ENCODE measurements at places on chromosomes 5 and 9.
A peak's percentile ranks its signal among the peaks of the same experiment; 100 is the strongest.

- peak; percentile 83 for DNase-seq
These were observed 34.4 kb downstream of the MAP1B start for GRCh38 chr5:72141440-72142355.

DNA sequence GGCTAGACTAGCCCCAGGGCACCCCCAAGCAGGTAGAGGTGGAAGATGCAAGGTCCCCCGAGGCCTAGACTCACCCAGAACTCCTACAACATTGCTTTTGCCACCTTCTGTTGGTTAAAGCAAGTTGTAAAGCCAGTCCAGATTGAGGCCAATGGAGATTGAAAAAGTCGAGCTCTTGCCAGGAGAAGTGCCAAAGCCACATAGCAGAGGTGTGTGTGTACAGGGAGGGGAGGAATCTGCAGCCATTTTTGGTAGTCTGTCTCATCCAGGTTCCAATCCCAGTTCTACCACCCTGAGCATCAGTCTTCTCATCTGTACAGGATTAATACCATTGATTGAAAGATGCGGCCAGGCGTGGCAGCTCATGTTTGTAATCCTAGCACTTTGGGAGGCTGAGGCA, 12.3 kb upstream of the URM1 start:
- no peak for DNase-seq

GRCh38 chr5:167820101-167820990, 471.1 kb upstream of the WWC1 start:
- no peak for DNase-seq

DNA sequence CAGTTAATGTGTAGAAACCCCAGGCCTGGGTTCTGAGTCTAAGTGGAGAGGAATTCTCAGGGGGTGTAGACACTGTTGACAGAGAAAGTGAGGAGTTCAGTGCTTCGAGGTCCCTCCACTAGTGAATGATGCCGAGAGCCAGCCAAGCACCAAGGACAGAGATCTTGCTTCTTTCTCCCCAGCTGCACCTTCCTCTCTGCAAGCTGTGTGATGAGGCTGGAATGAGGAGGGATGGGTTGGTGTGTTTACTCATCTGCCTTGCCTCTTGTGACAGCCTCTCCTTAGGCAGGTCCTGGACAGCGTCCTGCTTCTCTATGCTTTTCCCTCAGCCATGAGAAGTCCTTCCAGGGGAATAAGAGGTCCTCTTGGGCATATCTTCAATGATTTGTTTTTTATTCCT, 35.3 kb downstream of the HNRNPH1 start:
- peak; percentile 25 for DNase-seq

GRCh38 chr5:56419667-56420066, 186.5 kb upstream of the ANKRD55 start:
- no peak for DNase-seq

DNA sequence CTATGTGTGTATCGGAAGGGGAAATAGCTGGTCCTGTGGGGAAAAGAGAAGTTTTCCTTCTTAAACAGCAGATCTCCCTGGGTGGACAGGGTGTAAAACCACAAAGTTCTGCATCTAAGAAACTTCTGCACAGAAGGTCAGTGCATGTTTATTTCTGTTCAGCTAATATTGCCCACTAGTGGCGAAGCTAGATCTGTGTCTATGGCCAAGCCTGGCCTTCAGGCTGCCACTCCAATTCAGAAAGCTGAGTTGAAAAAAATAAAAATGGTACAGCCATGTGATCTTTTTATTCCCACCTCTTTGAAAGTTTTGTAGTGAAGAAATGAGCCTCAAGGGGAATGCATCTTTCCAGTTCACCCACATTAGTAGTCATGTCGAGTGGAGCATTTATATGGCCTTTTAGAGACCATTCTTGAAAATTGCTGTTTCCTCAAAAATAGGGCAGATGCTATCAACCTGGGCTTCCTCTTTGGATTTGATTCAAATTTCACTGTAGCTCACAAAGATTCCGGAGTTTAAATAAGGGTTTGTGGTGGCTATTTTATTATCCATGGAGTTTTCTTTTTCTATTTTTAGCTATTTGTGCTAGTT, 488.0 kb downstream of the PRELID2 start:
- DNase-seq = peak; percentile 64

DNA sequence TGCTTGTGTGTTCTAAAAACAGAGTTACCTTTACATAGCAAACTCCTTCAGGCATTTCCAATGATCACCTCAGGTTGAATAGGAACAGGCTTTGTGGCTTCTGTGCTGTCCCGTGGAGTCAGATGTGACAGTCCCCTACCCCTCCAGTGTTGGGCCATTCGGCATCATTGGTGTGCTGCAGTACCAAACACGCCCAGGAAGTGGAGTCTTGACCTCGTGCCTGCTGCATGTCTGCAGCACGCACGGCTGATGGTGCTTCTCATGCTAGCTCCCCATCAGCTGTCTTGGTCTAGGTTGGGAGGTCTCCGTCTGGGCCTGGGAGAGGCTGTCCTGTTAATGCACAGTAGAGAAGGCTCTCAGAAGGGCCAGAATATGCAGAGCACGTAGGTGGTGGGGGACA, 42.5 kb upstream of the PHF2 start:
- DNase-seq = no peak

DNA sequence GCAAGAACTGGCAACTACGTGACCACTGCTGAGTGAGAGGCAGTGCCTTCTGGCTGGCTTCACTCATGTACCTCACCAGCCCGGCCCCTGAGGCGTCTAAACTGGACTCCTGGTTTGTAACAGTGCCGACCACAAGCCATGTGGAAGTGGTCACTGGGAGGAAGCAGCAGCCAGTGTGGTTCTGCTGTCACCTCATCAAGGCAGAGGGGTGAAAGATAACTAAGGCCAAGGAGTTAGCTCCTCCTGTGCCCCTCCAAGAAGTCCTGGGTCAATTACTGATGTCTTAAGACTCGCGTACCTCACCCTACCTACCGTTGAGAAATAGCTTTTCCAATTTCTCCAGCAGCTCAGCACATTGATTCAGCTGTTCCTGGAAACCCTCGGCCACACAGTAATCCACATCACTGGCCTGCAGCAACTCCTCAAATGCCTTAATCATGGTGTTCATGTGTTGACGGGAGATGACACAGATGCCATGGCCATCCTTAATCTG, 142.9 kb downstream of the CDK5RAP2 start:
- DNase-seq = peak; percentile 86

DNA sequence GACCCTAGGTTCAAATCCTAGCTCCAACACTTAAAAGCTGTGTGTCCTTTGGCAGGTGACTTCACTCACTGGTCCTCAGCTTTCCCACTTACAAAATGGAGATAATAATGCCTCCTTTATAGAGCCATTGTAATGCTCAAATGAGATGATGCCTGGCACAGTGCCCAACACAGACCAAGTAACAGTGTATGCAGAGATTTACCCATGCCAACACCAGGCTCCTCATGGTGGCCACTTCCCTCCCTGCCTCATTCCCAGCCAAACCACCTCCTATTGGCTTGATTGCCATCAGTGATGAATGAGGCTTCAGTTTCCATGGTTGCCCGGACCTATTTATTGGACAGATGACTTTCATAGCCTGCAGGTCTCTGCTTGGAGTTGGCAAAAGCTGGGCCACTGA, 469.4 kb downstream of the CDK5RAP2 start:
- no peak for DNase-seq

- no peak for DNase-seq
These were observed 84.2 kb upstream of the HRH2 start for GRCh38 chr5:175573493-175574269.

DNA sequence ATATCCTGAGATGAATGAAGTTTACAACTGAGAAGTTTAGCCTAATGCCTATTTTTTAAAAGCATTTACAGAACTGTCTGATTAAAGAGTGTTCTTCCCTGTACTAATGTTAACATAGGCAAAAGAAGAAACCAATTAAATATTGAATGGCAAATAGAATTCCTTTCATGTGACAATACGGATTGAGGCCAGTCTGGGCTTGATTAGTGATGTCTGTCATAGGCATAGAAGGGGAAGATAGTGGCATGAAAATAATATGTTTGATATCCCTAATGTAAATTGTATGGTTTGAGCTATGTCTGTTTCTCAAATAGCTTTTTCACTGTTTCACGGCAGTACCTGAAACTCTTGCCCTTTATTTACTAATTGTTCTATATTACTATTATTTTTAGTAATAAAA, 443.1 kb upstream of the CLINT1 start:
- no peak for DNase-seq

GRCh38 chr9:33178972-33179697, 12.0 kb upstream of the B4GALT1 start:
- no peak for DNase-seq

DNA sequence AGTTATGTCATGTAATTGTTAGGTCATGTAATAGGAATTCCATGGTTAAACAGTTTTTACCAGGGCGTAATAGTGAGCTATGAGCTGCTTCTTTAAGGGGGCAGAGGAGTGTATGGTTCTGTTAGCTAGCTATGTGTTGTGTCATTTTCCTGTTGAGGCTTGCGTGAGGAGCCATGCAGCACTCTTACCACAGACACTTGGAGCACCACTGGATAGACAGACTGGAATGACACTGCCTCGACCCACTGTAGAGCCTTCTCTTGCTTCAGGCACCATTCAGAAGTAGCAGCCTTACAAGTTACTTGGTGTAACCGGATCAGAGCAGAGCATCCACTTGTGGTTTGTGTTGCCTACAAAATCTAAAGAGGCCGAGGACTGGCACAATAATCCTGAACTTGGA, 28.3 kb upstream of the STOM start:
- DNase-seq = peak; percentile 86

DNA sequence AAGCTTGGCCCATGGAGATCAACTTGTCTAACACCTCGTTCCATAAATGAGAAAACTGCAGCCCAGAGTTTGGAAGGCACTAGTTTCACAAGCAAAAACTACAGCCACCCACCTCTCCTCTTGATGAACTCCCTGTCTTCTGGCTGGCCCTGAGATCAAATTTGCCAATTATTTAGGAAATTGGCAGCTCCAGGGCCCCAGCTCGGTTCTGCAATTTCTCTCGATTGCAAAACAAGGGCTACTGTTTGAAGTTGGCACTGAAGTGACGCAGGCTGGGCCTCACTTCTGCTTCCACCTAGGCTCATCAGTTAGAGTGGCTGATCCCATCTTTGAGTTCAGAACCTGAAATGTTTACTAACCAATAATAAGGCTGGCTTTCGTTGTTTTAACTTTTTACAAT, 3.7 kb upstream of the GPX3 start:
- DNase-seq = no peak

GRCh38 chr5:159034083-159034824, 65.5 kb downstream of the EBF1 start:
- no peak for DNase-seq

DNA sequence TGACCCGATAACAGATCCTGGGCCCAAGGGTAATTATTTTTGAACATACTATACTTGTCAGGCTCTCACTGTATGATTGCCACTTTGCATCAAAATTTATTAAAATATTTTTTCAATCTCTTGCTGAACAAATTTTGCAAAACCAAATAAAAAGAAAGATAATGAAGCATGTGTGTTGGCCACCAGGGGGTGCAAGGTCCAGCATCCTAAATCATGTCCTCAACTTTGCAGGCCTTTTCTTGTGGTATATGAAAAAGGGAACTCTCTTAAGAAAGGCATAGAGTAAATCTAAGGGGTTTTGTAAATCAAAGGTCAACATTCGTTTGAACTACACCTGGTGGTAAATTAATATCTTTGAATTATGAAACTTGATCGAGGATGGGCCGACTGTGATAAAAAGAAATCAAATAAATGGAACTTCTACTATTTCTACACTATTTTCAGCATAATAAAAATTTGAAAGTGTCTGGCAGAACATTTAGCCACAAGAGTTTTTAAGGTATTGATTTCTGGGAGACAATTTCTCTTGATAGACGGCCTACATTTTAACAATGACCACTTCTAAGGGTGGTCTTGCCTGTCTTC, 676.5 kb downstream of the DMRTA1 start:
- peak; percentile 23 for DNase-seq

DNA sequence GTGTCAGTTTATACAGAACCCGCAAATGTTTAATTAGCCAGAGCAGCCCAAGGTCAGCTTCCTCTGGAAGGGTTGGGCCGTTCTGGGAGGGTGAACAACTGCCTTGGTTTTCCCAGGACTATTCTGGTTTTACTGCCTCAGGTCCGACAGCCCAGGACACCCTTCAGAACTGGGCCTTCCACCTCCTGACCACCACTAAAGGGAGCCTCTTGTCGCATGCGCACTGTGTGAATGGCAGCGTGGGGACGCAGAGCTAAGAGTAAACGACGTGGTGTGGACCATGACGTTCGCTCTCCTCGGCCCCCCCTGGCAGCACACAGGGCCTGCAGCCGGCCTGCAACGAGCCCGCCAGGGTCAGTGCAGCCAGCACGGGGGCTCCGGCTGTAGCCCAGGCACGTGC, 214.9 kb downstream of the FANCC start:
- no peak for DNase-seq

GRCh38 chr9:134011401-134011800, 13.9 kb upstream of the BRD3OS start:
- no peak for DNase-seq

DNA sequence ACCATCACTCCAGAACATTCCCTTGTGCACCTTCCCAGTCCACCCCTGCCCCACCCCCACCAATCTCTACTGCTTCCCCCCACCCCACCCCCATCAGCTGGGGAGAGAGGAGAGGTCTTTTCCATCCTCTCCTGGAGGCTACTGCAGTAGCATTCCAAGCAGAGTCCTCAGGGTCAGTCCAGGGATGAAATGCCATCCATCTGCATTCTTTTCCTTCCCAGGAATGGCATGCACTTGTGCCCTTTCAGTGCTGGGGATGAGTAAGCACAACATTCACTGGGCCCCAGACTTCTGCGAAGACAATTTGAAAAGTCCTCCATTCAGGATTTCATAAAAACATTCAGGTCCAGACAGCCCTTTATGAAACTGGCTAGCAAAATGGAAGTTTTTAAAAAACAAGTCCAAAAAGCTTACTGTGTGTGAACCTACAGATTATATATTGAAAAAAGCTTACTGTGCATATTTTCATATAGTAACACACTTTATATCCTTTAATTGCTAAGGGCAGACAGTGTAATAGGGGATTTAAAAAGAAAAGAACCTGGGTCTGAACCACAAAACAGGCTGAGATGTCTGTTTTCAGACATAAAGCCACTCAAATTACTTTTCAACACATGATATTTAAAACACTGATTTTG, 50.0 kb upstream of the GOLPH3 start:
- peak; percentile 87 for DNase-seq

- peak; percentile 31 for DNase-seq
These were observed 9.7 kb upstream of the RIOK2 start for GRCh38 chr5:97192580-97193354.

GRCh38 chr5:5275211-5275610, 135.1 kb downstream of the ADAMTS16 start:
- DNase-seq = no peak

DNA sequence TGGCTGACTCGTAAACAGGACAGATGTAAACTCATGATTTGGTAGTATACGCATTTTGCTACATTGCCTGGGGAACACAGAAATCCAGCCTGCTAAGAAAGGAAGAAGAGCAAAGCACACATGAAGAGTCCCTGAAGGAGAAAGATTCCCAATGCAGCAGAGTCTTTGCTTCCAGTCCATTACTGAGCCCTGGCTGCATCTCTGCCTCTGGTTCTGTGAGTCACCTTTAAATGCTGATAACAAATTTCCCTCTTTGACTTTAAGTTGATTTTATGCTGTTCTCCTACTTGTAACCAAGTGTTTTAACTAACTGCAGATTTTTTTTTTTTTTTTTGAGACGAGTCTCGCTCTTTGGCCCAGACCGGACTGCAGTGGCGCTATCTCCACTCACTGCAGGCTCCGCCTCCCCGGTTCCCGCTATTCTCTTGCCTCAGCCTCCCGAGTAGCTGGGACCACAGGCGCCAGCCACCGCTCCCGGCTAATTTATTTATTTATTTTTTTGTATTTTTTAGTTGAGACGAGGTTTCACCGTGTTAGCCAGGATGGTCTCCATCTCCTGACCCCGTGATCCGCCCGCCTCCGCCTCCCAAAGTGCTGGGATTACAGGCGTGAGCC, 8.5 kb upstream of the PRXL2C start:
- no peak for DNase-seq

GRCh38 chr5:18357486-18357885, 723.2 kb downstream of the TAF11L14 start:
- DNase-seq = no peak
